ENCODE measurements at places on chromosomes 4 and X.

DNA sequence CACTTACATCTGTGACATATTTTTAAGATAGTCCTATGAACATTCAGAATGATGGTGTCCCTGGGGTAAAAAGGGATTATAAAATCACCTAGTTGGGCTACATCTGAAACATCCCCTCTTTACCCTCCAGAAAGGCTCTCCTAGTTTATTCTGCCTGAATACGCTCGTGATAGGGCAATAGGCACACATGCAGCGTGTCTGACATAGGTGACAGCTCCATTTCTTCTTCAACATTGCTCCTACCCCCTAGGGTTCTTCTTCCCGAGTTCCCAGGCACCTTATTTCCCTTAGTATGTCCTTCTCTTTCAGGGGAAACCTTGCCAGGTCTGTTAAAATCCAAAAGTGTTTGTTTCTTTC, 27.1 kb upstream of the CFAP299 start:
- no peaks in the 10 kb centered on the region for H3K36me3 ChIP-seq
- H3K27me3 ChIP-seq: no peaks in the 10 kb centered on the region

DNA sequence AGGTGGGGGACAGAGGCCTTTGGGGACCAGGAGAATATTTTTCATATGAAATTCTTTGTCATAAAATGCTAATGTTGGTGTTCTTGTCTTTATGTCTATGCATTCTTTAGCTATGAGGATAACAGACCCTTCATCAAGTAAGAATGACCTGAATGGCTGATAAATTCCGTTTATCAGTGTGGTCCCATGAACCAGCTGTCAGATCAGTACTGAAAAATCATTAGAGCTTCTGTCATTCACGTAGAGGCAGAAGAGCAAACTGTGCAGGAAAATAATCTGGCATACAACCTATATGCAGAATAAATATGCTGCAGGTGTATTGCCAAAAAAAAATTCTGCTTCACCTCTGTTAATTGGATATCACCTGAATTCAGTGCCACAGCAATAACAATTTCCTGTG, 828.6 kb downstream of the ADGRL3 start:
- H3K36me3 ChIP-seq: no peaks in the 10 kb centered on the region
- H3K4me3 ChIP-seq: no peak overlapping the region
- H3K27ac ChIP-seq: no peak overlapping the region
- no peaks in the 10 kb centered on the region for H3K4me1 ChIP-seq

DNA sequence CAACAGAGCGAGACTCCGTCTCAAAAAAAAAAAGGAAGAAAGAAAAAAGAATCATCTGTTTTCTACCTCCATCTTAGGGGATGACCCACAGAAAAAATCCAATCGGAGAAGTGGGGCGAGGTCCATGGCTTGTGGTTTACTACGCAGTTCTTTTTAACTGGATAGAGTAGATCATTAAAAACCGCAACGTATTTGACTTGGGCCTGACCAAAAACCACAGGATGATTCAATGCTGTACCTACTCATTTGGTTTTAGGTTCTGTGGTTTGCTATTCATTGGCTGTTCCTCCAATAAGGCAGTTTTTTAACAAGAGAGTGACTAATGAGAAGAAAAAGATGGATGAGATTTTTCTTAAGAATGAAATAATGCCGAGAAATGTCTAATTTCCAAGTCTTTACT, 83.7 kb downstream of the FREM3 start:
- no peaks in the 10 kb centered on the region for H3K36me3 ChIP-seq
- peak; percentile 38 for DNase-seq
- peaks cover 48% of the 10 kb centered on the region for H3K27me3 ChIP-seq
- H3K27ac ChIP-seq: no peak overlapping the region
- peaks cover 12% of the 10 kb centered on the region for H3K4me1 ChIP-seq

DNA sequence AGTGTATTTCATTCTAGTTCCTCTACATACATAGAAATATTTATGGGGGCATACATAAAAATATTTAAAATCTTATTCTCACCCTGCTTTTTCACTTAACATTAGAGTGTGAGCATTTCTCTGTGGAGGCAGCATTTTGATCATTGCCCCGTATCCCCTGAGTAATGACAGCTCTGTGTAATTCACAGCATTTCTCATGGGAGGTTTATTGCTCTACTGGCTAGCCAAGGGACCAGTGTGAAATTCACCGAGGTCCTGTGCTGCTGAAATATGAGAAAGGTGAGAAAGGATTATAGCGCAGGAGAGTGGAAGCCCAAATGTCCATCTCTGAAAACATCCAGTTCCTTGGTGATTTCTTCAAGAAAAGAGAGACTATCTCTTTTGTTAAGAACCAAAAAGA, 22.9 kb downstream of the PDGFC start:
- DNase-seq: no peak
- no peak overlapping the region for H3K4me3 ChIP-seq
- H3K36me3 ChIP-seq: no peaks in the 10 kb centered on the region
- no peaks in the 10 kb centered on the region for H3K4me1 ChIP-seq
- H3K27me3 ChIP-seq: no peaks in the 10 kb centered on the region
- H3K27ac ChIP-seq: no peak overlapping the region

GRCh38 chr4:166197166-166197565, 324.1 kb downstream of the TLL1 start:
- no peaks in the 10 kb centered on the region for H3K4me1 ChIP-seq
- no peaks in the 10 kb centered on the region for H3K36me3 ChIP-seq
- no peak for DNase-seq
- H3K27ac ChIP-seq: no peak overlapping the region

GRCh38 chr4:164251257-164251656, 502.7 kb upstream of the SMIM31 start:
- no peaks in the 10 kb centered on the region for H3K27me3 ChIP-seq
- H3K4me1 ChIP-seq: no peaks in the 10 kb centered on the region
- H3K27ac ChIP-seq: no peak overlapping the region
- DNase-seq: no peak
- no peaks in the 10 kb centered on the region for H3K36me3 ChIP-seq

DNA sequence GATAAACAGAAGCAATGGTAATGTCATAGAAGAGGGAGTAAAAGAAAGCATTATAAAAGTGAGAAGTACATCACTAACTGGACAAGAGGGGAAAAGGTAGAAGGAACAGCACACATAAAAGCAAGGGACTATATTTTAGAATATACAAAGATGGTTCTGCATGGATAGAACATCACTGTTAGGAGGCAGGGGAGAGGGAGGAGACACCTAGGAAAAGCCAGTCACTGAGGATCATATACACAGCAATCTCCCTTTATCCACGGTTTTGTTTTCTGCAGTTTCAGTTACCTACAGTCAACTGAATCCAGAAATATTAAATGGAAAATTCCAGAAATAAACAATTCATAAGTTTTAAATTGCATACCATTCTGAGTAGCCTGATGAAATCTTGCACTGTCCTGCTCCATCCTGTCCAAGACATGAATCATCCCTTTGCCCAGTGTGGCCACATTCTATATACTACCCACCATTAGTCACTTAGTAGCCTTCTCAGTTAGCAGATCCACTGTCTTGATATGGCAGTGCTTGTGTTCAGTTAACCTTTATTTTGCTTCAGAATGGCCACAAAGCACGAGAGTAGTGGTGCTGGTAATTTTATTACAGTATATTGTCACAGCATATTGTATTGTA, 74.2 kb downstream of the PPA2 start:
- no peak overlapping the region for H3K27ac ChIP-seq
- no peak for DNase-seq
- no peaks in the 10 kb centered on the region for H3K4me1 ChIP-seq
- H3K4me3 ChIP-seq: no peak overlapping the region
- H3K36me3 ChIP-seq: peaks cover 19% of the 10 kb centered on the region
- no peaks in the 10 kb centered on the region for H3K27me3 ChIP-seq

DNA sequence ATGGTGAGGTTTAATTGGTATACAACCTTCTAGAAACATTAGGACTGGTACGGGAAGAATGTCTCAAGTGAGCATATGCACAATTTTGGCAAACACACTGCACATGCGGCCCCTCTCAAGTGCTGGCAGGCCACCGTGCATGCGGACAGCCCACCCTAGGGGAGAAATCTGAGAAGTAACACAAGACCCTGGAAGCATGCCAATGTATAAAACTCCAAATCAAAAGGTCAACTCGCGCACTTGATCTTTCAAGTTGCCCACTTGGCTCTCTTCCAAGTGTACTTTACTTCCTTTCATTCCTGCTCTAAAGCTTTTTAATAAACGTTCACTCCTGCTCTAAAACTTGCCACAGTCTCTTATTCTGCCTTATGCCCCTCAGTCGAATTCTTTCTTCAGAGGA, 488.3 kb downstream of the CFAP47 start:
- no peaks in the 10 kb centered on the region for H3K36me3 ChIP-seq
- H3K27me3 ChIP-seq: no peaks in the 10 kb centered on the region
- no peak overlapping the region for H3K4me3 ChIP-seq
- no peaks in the 10 kb centered on the region for H3K4me1 ChIP-seq

GRCh38 chr4:38582889-38583470, 81.0 kb upstream of the KLF3 start:
- H3K36me3 ChIP-seq: no peaks in the 10 kb centered on the region
- no peak for DNase-seq
- H3K4me1 ChIP-seq: no peaks in the 10 kb centered on the region
- no peak overlapping the region for H3K4me3 ChIP-seq
- H3K27ac ChIP-seq: no peak overlapping the region
- peaks cover 16% of the 10 kb centered on the region for H3K27me3 ChIP-seq

DNA sequence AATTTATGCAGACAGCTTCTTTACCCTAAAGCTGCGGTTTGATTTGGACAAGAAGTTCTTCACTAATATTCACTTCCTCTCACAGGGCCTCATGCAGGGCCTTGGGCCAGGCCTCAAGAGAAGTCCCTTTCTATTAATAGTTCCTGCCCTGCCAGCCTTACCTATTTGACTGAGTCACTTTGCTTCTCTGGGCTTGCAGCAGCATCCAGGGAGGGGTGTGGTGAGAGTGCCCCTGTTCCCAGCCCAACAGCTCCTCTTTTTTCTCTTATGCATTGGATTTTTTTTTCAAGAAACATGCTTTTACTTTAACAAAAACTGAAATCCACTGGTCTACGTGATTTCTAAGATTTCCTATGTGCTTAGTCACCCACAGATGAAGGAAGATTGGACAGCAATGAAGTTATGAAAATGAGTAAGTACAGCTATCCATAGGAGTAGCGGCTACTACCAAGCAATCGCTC, 26.7 kb downstream of the FAM156B start:
- peaks cover 4% of the 10 kb centered on the region for H3K27me3 ChIP-seq
- no peak overlapping the region for H3K4me3 ChIP-seq
- no peaks in the 10 kb centered on the region for H3K36me3 ChIP-seq
- peaks cover 12% of the 10 kb centered on the region for H3K4me1 ChIP-seq

- no peak overlapping the region for H3K4me3 ChIP-seq
- no peaks in the 10 kb centered on the region for H3K27me3 ChIP-seq
- no peaks in the 10 kb centered on the region for H3K4me1 ChIP-seq
- H3K36me3 ChIP-seq: no peaks in the 10 kb centered on the region
Observed at GRCh38 chrX:3462166-3462508, 115.7 kb upstream of the MXRA5 start.

GRCh38 chr4:168570466-168570865, 73.6 kb downstream of the PALLD start:
- no peak for DNase-seq
- peaks cover 5% of the 10 kb centered on the region for H3K27me3 ChIP-seq
- H3K4me1 ChIP-seq: no peaks in the 10 kb centered on the region
- no peak overlapping the region for H3K4me3 ChIP-seq

- no peaks in the 10 kb centered on the region for H3K4me1 ChIP-seq
- no peaks in the 10 kb centered on the region for H3K27me3 ChIP-seq
- H3K4me3 ChIP-seq: no peak overlapping the region
- no peak for DNase-seq
- H3K36me3 ChIP-seq: no peaks in the 10 kb centered on the region
- no peak overlapping the region for H3K27ac ChIP-seq
Observed at GRCh38 chrX:126670258-126670657, 117.6 kb upstream of the DCAF12L1 start.

GRCh38 chr4:4888695-4889094, 29.2 kb downstream of the MSX1 start:
- no peaks in the 10 kb centered on the region for H3K4me1 ChIP-seq
- peaks cover 9% of the 10 kb centered on the region for H3K27me3 ChIP-seq
- no peak for DNase-seq
- H3K36me3 ChIP-seq: no peaks in the 10 kb centered on the region
- H3K27ac ChIP-seq: no peak overlapping the region
- H3K4me3 ChIP-seq: no peak overlapping the region

- H3K4me1 ChIP-seq: peaks cover 6% of the 10 kb centered on the region
- H3K36me3 ChIP-seq: no peaks in the 10 kb centered on the region
- H3K4me3 ChIP-seq: no peak overlapping the region
- H3K27me3 ChIP-seq: peaks cover 4% of the 10 kb centered on the region
- DNase-seq: peak; percentile 3
Observed at GRCh38 chrX:134761788-134762187, 103.5 kb upstream of the PLAC1 start.

- peaks cover 2% of the 10 kb centered on the region for H3K36me3 ChIP-seq
- peak overlapping the region; percentile 58 for H3K4me3 ChIP-seq
- H3K27ac ChIP-seq: peak overlapping the region; percentile 19
- peaks cover 64% of the 10 kb centered on the region for H3K4me1 ChIP-seq
Observed at GRCh38 chr4:108359130-108359985, 190.6 kb upstream of the LEF1 start.

Data from T-helper 2 cell treated with Interferon-gamma antibody and Interleukin-4, amounts not matched to agents 5 μg/mL and 100 μg/mL, for 36 hours (primary cell).